Left kidney (tissue), 8 donors: ENCODE measurements at places on chromosomes 3 and 15.

DNA sequence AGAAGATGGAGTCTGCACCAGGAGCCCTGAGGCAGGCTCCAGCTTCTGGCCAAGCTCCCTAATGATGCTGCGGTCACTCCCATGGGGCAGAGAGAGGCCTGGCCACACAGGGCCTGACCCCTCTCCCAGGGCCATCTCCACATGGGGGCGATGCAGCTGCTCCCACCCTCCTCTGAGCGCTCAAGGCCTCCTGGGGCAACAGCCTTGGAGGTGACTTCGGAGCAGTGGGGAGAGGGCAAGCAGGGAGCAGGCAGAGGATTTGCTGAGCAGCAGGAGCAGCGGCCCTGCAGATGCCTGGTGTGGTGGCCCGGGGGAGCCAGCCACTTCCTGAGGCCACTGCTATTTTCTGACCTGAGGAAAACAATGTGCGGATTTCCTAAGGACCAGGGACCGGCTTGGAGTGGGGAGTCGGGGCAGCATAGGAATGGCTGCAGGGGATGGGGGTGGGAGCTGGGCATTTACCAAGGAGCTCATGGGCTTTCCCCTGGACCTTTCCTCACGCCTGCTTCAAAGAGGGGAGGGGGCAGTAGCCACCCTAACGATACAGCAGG is 81.6 kb upstream of the RPL32 start:
- no peak for DNase-seq

GRCh38 chr3:29694783-29695182 is 413.9 kb downstream of the RBMS3 start:
- no peak for DNase-seq

- no peak for DNase-seq
Measured at GRCh38 chr3:197590313-197590962, 34.7 kb upstream of the BDH1 start.

DNA sequence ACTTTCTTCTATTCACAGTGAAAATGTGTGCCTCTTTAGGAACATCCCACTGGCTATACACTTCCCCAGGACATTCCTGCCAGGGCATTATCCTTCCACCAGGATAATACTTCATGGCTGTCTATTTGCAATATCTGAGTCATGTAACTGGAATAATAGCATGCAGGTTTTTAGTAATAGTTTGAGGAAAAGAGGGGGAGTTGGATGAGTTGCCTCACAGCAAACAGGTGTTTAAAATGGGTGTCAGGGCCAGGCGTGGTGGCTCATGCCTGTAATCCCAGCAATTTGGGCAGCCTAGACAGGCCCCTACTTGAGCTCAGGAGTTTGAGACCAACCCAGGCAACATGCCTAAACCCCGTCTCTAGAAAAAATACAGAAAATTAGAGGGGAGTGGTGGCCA is 585.9 kb downstream of the DIPK2A start:
- no peak for DNase-seq

DNA sequence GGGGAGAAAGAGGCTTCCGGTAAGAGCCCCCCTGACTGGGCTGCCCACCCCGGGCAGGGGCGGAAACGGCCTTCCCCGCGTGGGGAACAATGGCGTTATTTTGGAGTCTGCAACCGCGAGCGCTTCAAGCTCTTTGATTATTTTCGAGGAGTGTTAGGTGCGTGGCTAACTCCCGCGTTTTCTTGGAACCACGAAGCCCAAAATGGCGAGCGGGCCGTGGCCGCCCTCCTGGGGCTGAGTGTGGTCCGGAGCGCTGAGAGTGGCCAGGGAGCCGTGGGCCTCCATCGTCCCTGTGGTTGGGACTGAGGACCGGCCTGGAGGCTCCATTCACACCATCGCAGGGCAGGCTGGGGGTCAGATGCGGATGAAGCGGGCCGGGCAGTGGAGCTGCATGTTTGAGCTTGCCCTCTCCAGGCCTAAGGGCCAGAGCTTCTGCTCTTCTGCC is 44.6 kb upstream of the POLG start:
- no peak for DNase-seq

- no peak for DNase-seq
Measured at GRCh38 chr3:110736332-110736731, 335.3 kb upstream of the NECTIN3 start.

- DNase-seq: no peak
Measured at GRCh38 chr3:112739252-112739965, 98.5 kb upstream of the CCDC80 start.

DNA sequence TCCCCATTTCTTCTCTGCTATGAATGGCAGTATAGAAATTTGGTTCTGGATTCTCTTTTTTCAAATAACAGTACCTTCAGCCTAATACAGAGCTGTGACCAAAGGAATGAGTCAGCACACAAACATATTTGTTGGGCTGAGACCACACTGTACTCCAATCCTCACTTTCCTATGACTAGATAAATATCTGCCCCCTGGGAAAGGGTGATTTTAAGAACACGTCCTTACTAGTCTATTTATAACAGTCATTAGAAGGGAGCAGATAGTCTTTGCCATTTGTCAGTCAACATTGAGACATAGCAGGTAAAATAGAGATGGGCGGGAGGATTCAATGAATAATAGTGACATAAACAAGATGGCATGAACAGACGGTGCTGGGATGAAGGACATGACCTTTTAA is 461.3 kb downstream of the MCTP2 start:
- no peak for DNase-seq

DNA sequence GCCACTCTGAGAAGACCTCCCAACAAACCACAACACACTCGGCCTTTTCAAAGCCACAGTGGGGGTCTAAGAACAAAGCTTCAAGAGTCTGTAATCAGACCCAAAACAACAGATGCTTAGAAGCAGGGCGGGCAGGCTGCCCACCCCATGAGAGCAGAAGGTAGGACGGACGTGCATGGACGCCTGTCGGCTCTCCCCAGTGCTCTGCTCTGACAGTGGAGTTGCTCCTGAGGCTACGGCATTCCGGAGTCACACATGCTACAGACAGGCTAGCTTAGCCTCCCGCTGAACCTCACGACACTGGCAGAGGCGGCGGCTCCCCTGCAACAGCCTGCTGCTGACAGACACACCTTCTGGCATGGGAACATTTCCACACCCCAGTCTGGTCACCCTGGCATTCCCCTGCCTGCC is 33.5 kb downstream of the SLCO2A1 start:
- no peak for DNase-seq

DNA sequence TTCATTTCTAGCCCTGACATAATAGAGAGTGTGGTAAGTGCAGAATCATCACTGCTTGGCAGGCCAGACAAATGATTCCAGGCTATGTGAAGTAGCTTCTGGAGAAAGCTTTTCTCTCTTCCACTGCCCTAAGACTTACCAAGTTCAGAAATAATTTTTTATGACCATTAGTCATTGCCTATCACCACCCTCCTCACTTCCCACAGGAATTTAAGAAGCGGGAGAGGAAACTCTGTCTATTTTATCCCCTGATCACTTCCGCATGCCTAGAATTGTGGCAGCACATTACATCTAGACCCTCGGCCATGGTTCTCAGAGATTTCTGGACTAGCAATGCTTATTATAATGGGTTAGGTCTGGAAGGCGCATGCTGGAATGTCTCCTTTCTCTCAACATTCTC is 397.8 kb upstream of the NR2F2 start:
- no peak for DNase-seq

- DNase-seq: no peak
Measured at GRCh38 chr3:48765376-48765775, 48.4 kb upstream of the IP6K2 start.

- no peak for DNase-seq
Measured at GRCh38 chr3:194950906-194951628, 265.4 kb downstream of the FAM43A start.

- no peak for DNase-seq
Measured at GRCh38 chr3:134179508-134179907, 71.2 kb downstream of the RYK start.

DNA sequence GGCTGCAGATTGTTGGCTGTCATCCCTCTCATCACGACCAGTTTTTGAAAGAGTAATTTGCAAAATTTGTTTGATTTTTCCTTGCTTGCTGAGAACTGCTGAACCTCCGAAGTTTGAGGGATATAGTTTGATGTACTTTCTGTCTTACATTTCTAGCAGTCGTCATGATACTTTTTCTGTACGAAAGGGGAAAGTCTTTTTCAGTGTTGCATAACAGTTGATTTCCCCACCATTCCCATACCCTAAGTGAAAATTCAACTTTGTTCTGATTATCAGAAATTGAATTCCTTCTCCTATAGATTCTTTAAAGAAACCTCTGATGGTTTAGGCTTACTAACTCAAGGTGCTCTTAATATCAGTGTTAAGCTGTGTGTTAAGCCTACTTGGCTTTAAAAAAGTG is 1.6 kb downstream of the PDE8A start:
- DNase-seq: no peak

DNA sequence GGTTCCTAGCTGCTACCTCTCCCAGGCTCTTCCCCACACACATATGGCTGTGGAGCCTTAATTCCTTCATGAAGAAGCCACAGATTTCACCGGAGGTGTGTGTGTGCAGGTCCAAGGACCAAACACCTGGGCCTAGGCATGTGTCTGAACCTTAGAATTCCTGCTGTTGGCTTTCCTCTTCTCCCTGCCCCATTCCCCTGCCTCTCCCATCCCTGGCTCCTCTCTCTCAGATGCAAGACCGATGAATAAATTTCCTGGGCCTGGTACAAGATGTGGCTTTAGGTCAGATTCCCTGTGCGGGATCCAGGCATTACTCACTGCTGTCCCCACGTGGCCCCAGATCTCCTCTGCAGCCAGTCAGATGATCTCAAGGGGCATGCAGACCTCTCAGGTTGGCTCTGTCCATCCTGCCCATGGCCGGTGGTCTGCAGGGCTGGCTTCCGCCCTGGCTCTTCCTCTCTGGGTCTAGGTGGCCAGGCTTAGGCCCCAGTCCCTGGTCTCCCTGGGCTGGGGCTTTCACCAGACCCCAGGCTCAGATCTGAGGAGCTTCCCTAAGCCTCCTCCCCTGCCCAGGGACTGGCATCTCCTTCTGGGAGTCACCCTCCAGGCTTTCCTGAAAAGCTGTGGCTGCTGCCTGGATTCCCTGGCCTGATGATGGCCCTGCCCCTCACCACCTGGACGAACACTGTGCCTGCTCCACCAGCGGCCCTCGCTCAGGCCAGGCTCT is 20.5 kb downstream of the CCR9 start:
- DNase-seq: no peak

DNA sequence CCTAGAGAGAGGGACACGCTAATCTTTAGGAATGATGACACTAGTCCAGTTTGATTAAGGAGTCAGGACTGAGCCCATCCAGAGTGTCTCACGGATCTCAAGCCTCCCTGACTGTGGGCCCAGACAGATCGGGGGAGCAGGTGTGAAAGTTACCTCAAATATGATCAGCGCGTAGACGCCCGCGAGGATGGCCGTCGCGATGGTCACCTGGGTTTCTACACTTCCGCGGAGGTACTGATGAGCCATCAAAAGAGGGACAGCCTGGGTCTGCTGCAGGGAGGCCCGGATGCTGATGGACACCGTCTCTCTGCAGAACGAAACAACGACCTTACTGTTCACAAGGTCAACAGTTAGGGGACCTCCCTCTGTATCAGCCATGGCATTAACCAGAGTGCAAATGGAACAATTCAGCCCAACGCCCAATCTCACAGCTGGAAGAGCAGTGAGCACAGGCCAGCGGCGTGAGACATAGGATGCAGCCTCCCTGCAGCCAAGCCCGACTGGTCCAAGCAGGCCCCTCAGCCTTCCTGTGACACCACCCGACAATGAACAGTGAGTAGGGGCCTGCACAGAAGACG is 84.4 kb downstream of the OCA2 start:
- DNase-seq: no peak

GRCh38 chr3:105868431-105868741 is 426 bp downstream of the CBLB start:
- peak; percentile 63 for DNase-seq

GRCh38 chr15:62262305-62262941 is 97.3 kb upstream of the C2CD4B start:
- DNase-seq: no peak

DNA sequence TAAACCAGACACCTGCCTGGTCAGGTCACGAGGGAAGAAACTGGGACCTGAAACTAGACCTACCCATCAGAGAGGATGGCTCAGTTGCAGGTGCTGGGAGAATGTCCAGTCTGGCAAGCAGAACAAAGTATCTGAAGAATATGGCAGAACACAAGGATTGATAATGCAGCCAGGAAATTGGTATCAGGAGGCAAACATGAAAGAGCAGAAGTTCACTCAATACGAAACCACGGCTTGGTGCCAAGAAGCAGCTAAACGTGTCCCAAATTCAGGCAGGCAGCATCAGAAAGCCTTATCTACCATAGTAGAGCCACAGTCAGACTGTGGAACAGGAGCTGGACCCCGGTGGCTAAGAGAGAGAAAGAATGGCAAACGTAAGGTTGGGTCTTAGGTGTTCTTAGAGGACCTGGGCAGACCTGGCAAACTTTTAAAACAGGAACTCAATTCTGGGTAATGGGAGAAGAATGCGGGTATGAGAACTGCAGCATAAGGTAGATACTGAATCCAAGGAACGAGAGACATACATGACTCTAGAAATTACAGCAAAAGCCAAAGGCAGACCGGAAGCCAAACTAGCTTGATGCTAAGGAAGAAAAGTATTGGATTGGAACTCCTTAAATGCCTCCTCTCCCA is 169.0 kb upstream of the NECTIN3 start:
- no peak for DNase-seq

DNA sequence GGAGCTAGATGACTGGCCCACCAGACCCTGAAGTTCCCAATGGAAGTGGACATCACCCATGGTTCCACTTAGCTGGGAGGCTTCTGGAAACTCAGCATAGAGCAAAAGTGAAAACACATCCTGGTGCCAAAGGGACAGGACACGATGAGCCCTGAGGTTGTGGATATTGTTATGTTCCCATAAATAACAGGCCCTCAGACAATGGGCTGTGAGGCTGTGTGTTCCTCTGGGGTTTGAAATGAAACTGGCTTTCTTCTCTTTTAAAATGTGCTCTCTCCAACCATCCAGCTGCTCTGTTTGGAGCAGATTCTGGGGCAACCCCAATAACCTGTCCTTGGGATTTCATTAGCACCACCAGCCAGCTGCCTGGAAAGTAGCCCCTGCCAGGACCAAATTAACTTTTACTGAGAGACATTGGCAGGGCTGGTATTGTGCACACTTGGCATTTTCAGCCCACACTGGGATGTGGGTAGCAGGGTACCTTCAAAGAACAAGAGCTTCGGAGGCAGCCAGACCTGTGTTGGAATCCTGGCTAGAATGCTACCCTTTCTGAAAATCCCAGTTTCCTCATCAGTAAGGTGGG is 97.5 kb downstream of the DNAJB8 start:
- no peak for DNase-seq

GRCh38 chr3:120708408-120708807 is 26.4 kb upstream of the HGD start:
- DNase-seq: no peak

DNA sequence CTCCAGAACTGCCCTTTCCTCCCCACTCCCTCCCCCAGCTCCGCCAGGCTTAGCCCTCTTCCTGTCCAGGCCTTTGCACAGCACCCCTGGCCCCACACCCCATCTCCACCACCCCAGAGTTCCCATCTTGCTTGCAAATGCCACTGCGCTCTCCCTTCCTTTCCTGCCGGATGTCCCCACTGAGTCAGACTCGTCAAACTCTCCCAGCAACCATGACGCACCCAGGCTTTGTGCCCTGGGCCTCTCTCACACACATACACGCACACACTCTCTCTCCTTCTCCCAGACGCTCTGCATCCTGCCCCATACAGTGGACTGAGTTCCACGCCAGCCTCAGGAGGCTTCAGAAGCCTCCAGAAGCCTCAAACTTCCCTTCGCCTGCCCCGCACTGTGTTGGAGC is 2.8 kb upstream of the CCDC9B start:
- no peak for DNase-seq
